Right cardiac atrium (tissue), 5 donors: ENCODE measurements at places on chromosomes 5 and 9.

- DNase-seq: no peak
Measured at GRCh38 chr9:96556701-96557461, 62.8 kb downstream of the CDC14B start.

- DNase-seq: no peak
Measured at GRCh38 chr5:59722874-59723273, 170.7 kb downstream of the PDE4D start.

- no peak for DNase-seq
Measured at GRCh38 chr5:78543916-78544315, 104.7 kb downstream of the LHFPL2 start.

- DNase-seq: no peak
Measured at GRCh38 chr5:111556501-111556900, 44.2 kb upstream of the STARD4 start.

DNA sequence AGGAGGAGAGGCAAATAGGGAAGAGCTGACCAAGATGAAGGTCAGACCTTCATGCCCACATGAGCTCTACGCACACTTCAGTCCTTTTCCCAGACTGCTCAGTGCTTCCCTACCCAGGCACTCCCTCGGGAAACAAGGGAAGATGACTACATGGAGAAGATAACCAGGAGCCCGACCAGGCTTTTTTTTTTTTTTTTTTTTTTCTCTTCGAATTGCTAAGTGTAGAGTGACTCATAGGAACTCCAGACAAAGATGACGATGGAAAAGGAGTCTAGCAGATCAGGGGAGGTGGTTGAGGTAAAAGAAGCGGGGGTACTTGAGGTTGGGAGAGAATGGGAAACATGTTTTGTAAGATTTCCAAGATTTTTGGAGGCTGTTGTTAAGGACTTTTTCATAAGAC lies 526.1 kb downstream of the BNC2 start:
- DNase-seq: no peak

DNA sequence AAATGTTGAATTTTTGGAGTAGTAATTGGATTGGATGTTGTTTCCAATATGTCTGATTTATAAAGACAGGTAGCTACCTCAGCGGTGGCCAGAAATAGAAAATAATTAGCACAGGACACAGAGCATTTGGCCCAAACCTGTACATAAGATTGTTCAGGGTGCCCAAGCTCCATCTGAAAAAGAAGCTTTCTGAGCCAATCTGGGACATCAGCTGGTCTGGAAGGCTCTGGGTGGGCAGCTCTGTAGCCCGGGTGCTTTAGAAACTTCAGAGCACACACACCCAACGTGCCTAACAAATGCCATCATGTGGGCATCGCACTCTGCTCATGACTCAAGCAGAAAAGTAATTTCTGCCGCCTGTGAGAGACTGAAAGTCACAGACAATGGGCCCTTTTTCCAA lies 460.7 kb downstream of the ICE1 start:
- no peak for DNase-seq

DNA sequence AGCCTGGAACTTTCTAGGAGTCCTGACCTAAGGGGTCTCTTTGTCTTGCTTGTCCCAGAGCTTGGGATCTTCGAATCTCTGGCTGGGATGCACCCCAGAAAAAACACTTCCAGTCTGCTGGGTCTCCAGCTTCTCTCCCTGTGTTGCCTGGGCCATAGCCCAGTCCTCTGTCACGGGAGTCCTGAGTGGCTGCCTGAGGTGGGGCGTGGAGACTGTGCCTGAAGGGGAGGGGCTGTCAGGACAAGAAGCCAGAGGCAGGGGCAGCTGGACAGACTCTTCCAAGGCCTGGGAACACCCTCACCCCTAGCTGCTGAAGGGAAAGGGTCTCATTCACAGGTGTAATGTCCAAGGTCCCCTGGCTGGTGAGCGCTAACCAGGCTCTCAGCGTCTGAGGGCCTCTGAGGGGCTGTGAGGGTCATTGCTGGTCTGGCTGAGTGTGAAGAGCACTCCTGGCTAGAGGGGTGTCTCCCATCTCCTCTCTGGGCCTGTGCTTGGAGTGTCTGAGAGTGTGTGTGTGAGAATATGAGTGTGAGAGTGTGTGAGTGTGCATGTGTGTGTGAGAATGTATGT lies 20.4 kb upstream of the COL27A1 start:
- DNase-seq: no peak

GRCh38 chr5:160701403-160701802 lies 150.6 kb downstream of the ATP10B start:
- no peak for DNase-seq

- DNase-seq: no peak
Measured at GRCh38 chr5:131628990-131629389, 6.0 kb downstream of the RAPGEF6 start.
